ENCODE measurements at places on chromosomes 13 and 19.

- DNase-seq, result no peak
Observed at GRCh38 chr19:2213799-2214198, 22.3 kb downstream of the PLEKHJ1 start.

GRCh38 chr19:45168767-45169351 is 8.1 kb upstream of the NKPD1 start:
- DNase-seq, result no peak

DNA sequence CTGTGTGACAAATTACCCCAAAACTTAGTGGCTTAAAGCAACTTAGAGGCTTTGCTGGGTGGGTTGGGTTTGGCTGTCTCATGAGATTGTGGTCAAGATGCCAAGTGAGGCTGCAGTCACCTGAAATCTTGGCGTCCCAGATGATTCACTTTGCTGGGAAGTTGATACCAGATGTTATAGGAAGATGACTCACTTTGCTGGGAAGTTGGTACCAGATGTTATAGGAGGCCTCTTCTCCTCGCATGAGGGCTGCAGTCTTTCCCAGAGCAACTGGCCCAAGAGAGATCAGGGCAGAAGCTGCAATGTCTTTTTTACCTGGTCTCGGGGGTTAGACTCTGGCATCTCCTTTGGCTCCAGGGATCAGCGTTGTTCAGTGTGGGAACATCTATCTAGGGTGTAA is 16.8 kb downstream of the TEX29 start:
- DNase-seq, result no peak

DNA sequence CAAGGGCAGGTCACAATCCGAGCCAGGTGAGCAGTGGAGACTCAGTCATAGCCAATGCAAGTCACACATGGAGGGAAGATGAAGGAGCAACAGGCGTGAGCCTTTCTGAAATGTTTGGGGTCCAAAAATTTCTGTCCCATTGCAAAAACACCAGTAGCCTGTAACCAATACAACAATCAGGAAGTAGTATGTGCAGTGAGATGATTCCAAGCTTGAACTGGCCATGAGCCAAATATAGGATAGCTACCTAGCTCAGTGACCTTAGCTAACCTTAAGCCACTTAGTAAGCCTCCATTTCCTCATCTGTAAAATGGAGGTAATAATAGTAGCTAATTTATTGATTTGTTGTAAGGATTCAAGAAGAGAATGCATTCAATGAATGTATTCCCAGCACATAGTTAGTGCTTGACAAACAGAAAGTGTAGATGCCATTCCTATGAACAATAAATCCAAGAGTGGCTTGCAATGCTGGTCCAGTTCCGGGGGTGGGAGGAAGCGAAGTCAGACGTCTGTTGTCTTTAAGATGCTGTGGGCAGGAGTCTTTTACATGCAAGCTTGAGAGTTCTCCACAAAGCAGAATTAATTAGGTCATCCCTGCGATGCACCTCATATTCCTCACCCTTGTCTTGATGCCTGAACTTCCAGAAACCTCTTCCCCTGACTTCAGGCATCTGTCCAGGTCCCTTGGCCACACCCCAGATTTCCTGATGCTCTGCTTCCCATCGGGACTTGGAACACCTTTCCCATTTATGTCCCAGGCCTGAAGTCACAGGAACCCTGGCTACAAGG is 195.7 kb upstream of the UBL3 start:
- no peak for DNase-seq

DNA sequence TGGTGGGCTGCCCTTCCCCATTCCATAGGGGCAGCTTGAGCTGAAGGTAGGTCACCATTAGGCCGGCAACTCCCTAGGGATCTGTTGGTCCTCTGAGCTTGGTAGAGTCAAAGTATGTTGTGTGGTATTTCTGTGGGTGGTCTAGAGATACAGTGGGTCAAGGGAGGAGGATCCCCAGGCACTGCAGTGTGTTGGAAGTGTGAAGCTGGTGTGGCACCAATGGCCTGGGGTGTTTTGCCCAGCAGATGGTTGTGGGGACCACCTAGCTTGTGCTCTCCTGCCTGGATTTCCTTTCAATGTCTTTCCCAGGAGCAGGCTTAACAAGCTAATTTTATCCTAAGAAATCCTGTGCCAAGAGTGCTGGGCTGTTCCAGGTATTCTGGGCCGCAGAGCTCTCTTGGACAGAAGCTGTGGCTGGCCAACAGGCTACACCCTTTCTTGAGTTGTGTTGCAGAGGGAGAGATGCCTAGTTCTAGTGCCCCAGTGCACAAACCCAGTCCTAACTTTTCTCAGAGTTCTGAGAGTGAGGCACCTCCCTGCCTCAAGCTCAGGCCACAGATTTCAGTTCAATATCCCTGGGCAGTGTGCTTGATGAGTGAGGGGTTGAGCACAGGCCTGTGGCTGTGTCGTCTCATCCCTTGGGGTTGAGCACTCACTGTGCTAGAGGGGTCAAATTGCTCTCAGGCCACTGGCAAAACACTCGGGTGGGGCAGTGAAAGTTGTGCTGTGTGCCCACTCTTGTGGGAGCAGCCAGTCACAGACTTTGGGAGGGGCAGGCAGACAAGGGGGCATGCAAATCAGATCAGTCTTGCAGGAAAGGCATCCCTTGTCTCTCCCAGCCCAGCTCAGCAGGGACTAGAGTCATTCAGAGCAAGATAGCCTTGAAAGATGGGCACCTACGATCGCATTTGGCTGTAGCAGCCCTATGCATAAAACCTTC is 1806.1 kb upstream of the MIR17HG start:
- DNase-seq, result no peak

- DNase-seq, result no peak
Observed at GRCh38 chr13:112867301-112867711, 101.7 kb upstream of the MCF2L start.

- no peak for DNase-seq
Observed at GRCh38 chr19:40216777-40217026, 1.5 kb downstream of the TTC9B start.

DNA sequence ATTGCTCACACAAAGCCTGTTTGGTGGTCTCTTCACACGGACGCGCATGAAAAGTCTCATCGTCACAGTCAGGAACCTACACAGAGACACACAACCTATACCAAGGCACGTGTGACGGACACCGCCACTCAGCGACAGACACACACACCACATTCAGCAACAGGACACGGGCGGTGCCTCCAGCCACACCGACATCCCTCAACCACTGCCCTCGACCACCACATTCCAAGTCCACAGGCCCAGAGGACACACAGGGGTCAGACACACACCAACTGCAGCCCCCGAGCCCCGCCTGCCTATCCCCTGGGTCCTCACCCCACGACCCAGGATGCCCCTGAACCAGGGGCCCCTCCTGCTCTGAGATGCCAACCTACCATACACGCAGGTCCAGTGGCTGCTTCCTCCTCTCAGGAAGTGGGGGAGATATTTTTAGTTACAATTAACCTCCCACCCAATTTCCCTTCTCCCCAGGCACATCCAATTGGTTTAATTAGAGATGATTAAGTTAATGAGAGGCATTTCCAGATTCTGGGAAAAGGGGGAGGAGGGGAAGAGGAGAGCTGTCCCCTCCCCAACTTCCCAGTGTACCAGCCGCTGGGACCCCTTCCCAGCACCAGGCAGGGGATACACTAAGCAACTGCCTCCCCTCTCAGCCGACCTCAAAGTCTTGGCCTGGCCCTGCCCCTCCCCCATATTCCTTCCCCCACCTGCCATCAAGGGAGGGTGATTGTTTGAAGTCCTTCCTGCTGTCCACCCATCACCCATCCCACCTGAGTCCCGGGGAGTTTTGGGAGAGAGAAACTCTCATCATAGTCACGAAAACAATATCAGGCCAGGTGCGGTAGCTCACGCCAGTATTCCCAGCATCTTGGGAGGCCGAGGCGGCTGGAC is 20.4 kb downstream of the MEIS3 start:
- no peak for DNase-seq

GRCh38 chr19:10864538-10864899 is 6.8 kb upstream of the CARM1 start:
- DNase-seq, result peak; percentile 65

GRCh38 chr19:35013820-35014754 is 14.0 kb downstream of the GRAMD1A start:
- peak; percentile 45 for DNase-seq

DNA sequence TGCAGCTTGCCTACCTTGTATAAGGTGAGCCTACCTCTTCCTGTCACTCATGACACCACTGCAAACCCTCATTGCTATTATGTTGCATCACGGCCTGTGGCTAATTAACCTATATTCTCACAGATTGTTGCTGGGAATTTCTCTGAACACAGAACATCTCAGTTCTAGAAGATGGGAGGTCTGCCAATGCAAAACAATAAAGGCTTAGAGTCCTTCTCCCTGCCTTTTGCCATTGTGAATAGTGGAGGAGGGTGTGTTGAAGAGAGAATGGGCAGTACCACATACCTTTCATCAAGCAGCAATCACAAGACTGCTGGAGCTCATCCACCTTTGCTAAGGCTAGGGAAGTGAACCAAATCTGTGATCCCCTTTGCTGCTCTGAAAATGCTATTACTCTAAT is 34.4 kb downstream of the WDFY2 start:
- DNase-seq, result no peak

DNA sequence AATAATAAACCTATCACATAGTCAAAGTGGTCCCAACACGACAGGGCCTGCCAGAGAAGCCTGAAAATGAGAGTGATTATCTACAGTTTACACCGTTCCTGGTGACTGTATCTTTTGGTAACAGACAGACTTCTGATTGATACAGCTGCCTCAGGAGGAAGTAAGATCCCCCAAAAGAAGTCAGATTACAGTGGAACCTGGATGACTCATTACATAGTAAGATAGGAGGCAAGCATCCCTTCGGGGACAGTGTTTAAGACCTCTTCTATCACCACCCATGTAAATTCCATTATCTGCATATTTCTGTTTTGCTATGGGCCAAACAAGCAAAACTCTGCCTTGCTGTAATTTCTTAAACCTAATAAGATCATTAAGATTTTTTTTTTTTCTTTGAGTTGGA is 44.0 kb upstream of the FLT1 start:
- no peak for DNase-seq

DNA sequence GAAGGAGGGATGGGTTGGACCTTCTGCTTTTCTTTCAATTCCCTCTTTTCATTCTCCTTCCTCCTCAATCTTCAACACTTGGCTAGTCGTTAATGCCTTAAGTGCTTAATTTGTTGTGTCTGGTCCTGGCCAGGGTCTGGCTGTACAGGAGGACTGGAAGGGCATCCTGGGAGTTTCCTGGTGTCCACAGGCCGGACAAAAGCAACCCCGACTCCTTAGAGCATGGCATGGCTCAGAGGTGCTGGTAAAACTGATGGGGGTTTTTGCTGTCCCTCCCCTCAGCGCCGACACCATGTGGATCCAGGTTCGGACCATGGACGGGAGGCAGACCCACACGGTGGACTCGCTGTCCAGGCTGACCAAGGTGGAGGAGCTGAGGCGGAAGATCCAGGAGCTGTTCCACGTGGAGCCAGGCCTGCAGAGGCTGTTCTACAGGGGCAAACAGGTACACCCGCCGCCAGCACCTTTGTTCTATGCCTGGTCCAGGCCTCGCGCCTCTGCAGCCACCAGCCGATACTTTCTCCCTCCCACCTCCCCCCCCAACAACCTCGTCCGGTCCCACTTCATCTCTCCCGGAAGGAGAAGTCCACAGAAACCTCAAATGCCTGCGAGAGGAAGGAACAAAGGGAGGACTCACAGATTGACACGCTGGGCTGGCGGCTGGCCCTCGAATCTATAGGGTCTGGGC is 1.4 kb downstream of the UHRF1 start:
- no peak for DNase-seq

DNA sequence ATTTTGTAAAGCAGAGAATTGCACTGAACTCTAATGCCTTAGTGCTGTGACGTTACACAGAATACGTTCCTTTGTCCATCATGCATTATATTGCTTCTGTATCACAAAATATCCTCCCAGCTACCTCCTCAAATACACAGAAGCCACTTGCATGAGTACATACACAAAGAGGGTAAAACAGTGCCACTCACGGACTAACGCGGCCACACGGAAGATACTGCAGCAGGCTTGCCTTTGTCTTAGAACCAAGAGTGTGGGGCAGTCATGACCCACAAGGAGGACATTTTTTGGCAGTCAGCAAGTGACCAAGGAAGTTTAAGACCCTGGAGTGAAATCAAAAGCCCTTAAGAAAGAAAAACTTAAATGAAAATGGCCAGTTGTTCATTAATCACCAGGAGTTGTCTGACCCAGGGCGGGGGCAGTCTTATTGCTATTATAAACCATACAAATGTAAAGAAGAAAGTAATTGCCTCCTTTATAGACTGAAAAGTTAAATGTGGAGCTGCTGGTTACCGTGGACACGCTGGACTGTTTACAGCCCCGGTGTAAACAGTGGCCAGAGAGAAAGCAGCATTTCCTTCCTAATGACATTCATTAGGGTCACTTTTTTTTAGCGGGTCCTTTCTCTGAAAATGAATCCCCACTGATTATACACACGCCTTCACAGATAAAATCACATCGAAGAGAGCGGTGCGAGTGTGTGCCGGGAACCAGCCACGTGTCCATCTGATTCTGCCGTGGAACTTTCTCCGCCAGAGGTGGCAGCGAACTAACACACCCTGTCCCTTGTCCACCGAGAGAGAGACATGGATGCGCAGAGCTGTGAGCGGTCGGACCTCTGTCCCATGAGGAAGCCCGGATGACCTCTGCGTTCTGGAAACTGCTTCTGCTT is 66.8 kb downstream of the SOX1 start:
- no peak for DNase-seq

DNA sequence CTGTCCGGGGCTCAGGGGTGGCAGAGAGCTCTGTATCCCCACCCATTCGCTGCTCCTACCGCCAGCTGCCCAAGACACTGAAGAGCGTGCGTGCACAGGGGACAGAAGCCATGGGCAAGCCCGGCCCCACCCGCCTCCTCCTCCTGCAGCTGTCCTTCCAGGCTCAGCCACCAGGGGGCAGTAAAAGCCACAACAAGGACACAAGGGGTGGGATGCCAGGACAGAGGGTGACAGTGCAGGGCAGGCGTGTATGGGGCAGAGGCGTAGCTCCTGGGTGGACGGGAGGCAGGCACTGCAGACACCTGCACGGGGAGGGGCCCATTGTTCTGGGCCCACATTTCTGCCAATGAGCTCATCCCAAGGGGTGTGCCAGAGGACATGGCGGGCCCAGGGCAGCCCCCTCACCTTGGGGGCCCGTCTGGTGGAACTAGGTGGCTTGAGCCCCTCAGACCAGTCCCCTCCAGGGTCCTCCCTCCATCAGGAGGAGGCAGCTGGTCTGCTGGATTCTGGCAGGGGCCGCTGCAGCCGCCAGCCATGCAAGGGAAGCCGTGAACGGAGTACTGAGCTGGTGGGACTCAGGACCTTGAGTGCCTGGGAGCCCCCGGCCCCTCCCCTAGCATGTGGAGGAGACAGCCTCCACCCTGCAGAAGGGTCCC is 61.2 kb downstream of the MLLT1 start:
- DNase-seq, result peak; percentile 70

GRCh38 chr13:39684531-39685137 is 29.2 kb downstream of the COG6 start:
- no peak for DNase-seq

DNA sequence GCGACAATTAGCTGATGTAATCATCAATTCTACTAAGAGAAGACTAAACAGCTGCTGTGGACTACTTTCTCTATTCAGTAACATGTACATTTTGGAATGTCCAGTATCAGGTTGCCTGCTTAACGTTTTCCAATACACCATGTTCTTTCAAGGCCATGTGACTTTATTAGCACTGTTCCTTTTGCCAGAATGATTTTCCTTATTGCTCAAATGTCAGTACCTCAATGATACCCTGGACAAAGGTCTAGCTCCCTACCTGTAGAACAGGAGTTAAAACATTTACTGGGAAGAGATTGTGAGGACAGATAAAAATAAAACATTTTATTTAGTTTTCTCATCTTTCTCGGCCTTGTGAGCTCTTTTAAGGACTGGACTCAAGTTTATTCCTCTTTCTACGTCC is 3.8 kb upstream of the RBM26 start:
- no peak for DNase-seq

All from activated CD4-positive, alpha-beta T cell treated with anti-CD3 and anti-CD28 coated beads for 1 hour (primary cell).